ENCODE measurements at places on chromosomes 6 and 20.

- no peak for ATAC-seq
Measured at GRCh38 chr6:88380083-88380482, 213.9 kb upstream of the CNR1 start.

DNA sequence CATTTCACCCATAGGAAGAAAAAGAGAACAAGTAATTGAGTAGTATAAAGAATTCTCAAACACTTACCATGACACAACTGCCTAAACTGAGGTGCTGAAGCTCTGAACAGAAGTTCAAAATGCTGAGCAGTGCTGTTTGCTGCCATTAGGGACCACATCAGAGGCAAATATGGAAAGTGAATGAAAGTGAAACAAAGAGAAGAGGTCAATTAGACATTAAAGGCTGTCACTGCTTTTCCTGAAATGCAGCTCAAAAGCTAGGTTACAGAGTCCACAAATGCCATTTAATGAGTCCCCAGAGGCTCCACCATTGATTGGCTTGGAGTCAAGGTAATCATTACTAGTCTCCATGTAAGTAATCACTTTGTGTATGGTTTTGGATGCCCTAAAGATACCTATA, 46.1 kb downstream of the POU3F2 start:
- ATAC-seq, result peak; percentile 46

DNA sequence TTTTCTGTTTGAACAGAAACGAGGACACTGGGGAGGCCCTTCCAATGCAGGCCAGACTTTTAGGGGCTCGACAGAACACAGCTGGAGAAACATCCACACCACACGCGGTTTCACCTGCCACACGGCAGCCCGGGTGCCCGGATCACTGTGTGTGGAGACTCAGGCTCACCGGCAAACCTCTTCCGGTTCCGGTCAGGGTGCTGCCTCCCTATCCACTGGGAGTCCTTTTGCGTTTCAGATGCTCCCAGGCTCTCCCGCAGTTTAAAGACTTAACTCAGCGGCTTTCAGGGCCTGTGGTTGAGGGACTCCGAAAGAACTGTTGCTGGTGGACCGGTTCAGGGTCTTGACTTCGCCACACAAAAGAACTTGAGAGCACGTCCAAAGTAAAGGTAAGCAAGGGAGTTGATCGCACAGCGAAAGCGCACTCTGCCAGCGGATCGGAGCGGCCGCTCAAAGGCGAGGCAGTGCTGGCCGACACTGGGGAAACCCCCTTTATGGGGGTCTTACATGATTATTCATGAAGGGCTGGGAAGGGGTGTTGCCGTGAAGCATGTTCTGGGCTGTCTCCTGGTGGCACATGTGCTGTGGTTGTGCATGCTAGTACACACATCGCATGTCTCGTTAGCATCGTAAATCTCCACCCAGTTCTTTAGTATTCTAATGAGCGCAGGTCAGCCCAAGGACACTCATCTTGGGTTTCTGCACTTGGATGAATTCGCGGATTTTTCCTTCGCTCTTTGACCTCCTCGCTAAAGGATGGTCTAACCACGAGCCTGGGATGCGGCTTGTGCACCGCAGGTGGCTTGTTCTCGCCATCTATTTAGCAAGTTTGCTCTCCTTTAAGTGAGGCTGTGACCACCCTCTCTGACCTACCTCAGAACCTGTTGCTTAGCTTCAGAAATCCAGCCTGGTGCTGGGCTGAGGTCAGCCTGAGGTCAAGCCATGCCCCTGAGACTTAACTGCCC, 180.3 kb downstream of the CDH26 start:
- peak; percentile 75 for ATAC-seq

GRCh38 chr6:81787313-81788068, 35.0 kb upstream of the TENT5A start:
- ATAC-seq, result no peak

DNA sequence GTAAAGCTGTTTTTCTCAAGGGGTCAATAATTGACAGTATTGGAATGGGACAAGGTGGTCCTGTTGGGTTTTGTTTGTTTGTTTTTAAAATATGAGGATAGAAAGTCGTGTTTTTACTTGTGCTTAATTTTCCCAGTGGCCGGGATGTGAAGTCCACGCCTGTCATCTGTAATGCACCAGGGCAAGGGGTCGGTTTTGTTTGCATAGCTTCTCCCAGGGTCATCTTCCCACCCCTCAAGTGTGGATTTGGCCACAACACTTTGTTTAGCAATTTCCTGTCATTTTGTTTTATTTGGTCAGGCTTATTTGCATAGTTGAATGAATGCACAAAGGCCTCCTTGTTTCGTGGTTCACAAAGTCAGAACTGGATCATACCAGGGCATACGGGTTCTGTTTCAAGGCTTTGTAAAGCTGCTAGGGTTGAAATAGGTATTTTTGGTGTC, 29.8 kb downstream of the SYNJ2 start:
- ATAC-seq, result no peak

DNA sequence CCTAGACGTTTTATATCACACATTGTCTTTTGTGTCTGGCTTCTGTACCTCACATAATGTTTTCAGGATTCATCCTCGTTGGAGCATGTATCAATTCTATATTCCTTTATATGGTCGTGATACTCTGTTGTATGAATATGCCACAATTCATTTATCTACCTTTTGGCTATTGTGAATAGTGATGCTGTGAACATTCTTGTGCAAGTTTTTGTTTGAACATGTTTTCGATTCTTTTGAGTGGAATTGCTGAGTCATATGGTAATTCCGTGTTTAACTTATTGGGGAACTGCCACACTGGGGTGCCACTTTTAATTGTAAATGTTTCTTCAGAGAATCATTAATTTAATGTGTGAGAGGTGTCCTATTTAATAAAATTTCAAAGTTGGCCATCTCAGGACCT, 101.2 kb downstream of the SLC35B3 start:
- ATAC-seq, result no peak

DNA sequence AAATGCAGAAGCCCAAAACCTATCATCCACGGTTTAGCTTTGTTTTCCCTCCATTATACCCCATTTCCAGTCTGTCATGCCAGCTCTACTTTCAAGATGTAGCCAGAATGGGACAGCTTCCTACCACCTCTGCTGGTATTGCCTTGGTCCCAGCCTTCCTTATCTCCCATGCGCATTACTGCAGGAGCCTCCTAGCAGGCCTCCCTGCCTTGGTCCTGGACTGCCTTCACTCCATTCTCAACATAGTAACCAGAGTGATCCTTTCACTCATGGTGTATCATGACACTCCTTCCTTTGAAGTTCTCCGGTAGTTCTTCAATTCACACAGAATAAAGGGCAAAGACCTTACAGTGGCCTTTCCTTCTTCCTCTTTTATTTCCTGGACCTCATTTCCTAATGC, 15.9 kb downstream of the TPD52L1 start:
- no peak for ATAC-seq

GRCh38 chr6:65558071-65558470, 149.0 kb downstream of the EYS start:
- no peak for ATAC-seq

DNA sequence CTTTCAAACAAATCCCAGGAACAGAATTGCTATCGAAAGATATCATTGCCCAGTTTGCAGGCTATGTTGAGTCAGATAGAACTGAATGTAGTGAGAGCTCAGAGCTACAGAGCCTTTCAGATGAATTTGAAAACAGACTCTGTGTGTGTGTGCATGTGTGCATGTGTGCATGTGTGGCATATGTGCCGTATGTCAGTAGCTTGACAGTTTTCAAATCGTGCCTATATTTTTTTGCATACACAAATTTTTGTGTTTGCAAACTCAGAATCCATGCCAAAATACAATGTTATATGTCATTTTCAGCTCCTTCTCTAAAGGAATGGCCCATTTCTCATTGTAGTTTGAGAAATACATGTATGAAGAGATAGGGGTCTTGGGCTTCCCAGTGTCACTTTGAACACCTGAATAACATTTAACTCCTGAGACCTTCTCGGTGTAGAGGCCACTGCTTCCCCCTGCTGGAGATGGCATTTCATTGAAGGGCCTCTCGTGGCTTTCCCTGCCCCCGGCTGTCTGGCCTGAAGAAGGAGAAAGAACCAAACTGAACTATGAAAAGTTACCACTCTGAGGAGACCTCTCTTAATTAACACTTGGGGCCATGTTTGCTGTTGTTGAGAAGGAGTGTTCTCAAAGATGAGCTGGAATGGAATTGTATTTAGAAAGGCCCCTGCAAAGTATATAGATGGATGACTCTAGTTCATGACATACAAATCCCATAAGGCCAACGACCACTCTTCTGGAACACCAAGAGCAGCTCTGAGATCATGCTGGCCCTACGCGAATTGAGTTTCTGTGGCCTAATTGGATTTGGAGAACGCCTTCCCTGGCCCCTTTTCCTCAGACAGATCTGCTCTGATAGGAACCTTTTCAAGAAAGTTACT, 58.7 kb downstream of the VAPB start:
- peak; percentile 70 for ATAC-seq

- no peak for ATAC-seq
Measured at GRCh38 chr20:38220587-38221118, 39.9 kb downstream of the KIAA1755 start.

GRCh38 chr6:23454080-23454976, 671.7 kb upstream of the NRSN1 start:
- no peak for ATAC-seq

DNA sequence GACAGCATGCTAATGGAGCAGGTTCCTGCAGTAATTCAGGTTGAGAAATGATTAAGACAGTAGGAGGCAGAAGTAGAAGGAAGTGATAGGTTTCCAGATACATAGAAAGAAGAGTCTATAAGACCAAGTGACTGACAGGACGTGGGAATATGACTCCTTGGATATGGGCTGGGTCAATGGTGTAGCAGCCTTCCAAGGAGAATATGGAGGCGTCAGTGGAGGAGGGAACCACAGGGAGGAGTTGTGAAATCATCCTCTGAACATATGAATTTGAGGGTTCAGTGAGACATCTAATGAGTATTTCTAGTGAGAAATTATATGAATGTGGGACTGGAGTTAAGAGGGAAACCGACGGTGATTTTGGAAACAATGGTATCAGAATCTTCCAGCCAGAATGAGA, 43.3 kb downstream of the NUDT3 start:
- ATAC-seq, result no peak

GRCh38 chr20:40993794-40994540, 34.7 kb upstream of the TOP1 start:
- ATAC-seq, result no peak

- peak; percentile 48 for ATAC-seq
Measured at GRCh38 chr6:47097092-47097945, 55.2 kb upstream of the ADGRF1 start.

- ATAC-seq, result no peak
Measured at GRCh38 chr6:109182578-109182977, 87.3 kb downstream of the CEP57L1 start.

GRCh38 chr6:30556906-30557682, at the start of gene PRR3:
TSS of gene PRR3 (plus strand) at chr6:30557295. CDS start at chr6:30557345, 50 bp downstream.
- ATAC-seq, result peak; percentile 81

DNA sequence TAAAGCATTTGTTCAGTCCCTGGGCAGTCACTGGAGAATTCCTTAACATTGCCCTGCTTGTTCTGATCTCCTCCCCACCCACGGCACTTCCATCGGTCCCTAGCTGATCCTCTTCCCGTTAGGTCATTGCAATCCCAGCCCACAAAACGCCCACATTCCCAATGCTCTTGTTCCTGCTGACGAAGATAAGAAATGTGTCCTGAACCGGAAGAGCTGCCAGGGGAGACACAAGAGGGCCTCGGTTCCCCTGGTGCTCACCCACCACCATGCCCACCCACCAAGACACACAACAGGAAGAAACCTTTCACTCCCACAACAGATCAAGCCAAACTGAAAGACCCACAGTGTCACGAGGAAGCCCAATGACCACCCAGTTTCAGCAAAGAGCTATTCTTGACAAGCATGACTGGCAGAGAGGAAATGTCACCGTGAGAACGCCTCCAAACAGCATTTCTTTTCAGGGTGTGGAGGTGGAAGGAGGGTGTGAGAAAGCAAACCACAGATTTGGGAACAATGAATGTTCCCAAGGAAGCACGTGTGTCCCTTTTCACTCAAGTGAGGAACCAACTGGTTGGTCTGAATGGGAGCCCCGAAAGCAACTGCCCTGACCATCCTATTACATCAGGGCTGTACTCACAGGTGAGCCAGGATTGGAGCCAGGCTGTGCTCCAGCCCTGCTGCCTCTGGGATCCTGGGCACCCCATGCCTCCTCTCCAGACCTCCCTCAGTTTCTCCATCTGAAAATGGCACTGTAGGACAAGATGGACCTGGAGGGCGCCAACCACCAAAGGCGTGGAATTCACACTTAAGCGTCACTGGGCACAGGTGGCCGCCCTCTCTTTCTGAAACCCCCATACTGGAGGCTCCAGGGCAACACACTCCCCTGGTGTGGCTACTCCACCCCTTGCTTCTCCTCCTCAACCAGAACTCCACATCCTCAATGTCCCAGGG, 97.5 kb downstream of the ZMYND8 start:
- peak; percentile 37 for ATAC-seq

DNA sequence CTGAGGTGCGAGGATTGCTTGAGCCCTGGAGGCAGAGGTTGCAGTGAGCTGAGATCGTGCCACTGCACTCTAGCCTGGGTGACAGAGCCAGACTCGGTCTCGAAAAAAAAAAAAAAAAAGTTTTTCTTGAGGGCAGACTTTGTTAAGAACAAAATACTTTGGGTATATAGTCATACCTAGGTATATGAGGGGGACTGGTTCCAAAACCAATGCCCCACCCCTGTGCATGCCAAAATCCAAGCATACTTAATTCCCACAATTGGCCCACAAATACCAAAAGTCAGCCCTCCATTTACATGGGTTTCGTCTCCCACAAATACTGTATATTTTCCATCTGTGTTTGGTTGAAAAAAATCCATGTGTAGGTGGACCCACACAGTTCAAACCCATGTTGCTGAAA, 119.9 kb downstream of the INSM1 start:
- peak; percentile 41 for ATAC-seq

DNA sequence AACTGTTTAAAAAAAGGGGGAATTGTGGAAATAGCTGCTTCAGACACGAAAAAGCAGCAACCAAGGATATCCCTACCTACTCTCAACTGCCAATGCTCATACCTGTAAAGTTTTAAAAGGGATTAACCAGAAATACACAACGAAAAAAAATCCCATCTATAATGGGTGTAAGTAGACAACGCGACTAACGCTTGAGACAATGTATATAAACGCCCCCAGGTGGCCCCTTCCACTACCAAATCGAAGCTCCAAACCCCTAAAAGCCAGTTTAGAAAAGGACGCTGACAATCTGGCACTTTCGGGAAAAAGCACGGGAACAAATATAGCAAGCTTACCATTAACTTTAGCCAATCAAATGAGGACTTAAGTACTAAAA, 94.5 kb upstream of the BTN3A2 start:
- no peak for ATAC-seq

- no peak for ATAC-seq
Measured at GRCh38 chr6:130065609-130066156, 47.3 kb downstream of the L3MBTL3 start.

DNA sequence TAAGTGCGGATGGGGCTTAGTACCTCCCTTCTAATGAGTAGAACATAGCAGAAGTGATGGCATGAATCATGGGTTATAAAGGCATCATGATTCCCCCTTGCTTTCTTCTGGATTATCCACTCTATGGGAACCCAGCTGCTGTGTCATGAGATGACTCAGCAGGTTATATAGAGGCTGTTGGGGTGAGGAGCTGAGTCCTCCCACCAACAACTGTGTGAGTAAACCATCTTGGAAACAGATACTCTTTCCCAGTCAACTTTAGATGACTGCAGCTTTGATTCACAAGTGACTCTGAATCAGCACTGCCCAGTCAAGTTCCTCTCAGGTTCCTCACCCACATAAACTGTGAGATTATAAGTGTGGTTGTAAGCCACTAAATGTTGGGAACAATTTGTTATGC, 46.3 kb downstream of the FAM83B start:
- no peak for ATAC-seq

All from activated T-helper 17 cell treated with anti-CD3 and anti-CD28 coated beads, Interleukin-2, amount 50 U/mL, for 72 hours (primary cell).